ENCODE measurements at places on chromosomes 2 and 18. TPM values are rescaled to one million over a fixed set of nuclear protein-coding genes. Genes with fewer than 3 reads are reported as not detected.

Gene TSGA10
- total RNA-seq = 8.6 TPM

Gene DSC2
- not detected for total RNA-seq

Gene MAB21L4
- not detected for total RNA-seq

DNA sequence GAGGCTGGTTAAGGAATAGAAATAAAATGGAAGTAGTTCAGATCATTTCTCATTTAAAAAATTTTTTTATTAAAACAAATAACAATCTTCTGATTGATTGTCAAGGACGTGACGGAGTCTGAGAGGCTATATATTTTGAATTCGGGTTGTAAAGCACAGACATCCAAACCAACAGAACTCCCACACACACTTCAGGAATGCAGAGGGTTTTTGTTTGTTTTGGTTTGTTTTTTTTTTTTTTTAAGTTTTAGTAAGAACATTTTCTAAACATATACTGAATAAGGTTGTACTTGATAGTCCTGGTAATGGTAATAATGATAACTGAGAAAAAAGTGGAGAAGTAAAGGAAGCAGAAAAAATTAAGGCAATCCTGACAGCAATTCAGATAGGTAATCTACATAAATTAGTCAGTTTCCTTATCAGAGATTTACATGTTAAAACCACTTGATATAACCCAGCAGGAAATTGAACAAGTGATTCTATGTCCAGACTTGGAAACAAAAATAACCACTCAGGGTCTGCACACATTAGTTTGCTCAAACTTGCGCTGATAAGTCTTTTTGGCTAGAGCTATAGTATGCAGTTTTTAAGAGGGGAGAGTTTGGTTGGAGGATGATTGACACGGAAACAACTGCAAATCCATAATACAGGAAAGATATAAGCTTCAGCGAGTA is 51.5 kb upstream of the CTAGE1 start:
- no peak for DNase-seq

- peak; percentile 37 for DNase-seq
Measured at GRCh38 chr2:25851740-25852503, 26.4 kb downstream of the ASXL2 start.
